ENCODE measurements at places on chromosomes 5 and 9.

GRCh38 chr5:116825486-116825885 lies 250.9 kb upstream of the SEMA6A start:
- H3K4me3 ChIP-seq = no peak overlapping the region
- no peak for DNase-seq
- no peaks in the 10 kb centered on the region for H3K27me3 ChIP-seq
- no peaks in the 10 kb centered on the region for H3K36me3 ChIP-seq

DNA sequence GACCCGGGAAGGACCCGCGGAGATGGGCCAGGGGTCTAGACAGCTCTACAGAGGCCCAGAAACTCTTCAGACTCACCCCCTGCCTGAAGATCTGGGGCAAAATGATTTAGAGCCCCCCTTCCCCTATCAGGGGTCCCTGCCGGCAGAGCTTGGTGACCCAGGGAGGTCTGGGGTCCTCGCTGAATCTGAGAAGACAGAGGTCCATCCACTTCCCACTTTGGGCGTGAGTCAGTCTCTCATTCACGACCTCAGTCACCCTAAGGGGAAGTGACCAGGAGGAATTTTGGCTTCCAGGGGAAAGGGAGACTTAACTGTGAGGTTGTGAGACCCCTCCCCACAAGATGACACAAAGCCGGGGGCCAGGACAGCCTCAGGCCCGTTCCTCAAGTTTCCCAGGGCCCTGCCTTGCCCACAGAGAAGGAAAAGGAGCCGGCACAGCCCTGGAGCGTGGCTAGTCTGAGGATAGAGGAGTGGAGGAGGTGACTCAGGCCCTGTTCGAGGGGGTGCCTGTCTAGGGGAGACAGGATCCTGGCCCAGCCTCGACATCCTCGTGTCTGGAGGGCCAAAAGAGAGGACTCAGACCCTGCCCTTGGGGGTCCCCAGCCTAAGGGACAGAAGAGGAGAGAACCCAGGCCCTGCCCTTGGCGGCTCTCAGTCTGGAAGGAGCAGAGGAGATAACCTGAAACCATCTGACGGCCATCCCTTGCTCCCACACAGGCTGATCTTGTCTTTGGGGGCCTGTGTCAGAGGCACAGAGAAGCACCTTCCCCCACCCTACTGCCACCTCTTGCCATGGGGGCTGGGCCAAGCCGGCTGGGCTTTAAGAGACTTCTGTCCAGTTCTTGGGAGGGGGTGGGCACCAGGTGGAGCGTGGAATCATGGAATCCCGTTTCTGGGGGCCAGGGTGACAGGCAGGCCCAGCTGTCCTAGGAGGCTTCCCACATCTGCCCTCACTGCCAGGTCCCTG lies 889 bp downstream of the PDLIM4 start:
- peaks cover 26% of the 10 kb centered on the region for H3K27me3 ChIP-seq
- peak; percentile 65 for DNase-seq
- no peak overlapping the region for H3K27ac ChIP-seq
- peaks cover 5% of the 10 kb centered on the region for H3K4me1 ChIP-seq
- no peaks in the 10 kb centered on the region for H3K36me3 ChIP-seq

- peak overlapping the region; percentile 58 for H3K27ac ChIP-seq
- H3K36me3 ChIP-seq = no peaks in the 10 kb centered on the region
- H3K4me3 ChIP-seq = no peak overlapping the region
- no peaks in the 10 kb centered on the region for H3K4me1 ChIP-seq
- no peak for DNase-seq
Measured at GRCh38 chr5:33363537-33363936, 77.2 kb upstream of the TARS1 start.

DNA sequence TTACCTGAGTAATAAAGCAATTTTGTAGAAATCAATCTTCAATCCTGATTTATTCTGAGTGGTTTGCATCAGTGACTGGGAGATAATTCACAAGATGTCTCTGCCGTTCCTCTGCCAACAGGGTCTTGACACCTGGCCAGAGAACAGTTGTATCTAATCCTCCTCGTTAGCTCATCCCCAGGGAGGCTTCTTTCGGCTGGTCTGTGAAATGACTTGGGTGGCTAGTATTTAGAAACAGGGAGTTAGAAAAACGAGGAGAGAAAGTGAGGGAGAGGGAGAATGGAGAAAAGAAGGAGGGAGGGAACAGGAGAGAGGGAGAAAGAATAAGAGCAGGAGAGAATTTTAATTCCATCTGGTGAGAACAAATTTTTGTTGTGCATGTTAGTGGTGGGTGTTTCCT lies 600.2 kb upstream of the TLE4 start:
- H3K36me3 ChIP-seq = no peaks in the 10 kb centered on the region
- H3K27ac ChIP-seq = no peak overlapping the region
- H3K4me3 ChIP-seq = no peak overlapping the region
- no peak for DNase-seq
- no peaks in the 10 kb centered on the region for H3K27me3 ChIP-seq
